Hematopoietic multipotent progenitor cell treated with erythropoietin and hydrocortisone succinate and interleukin-3 and kit ligand, for 6 days (in vitro differentiated cells): ENCODE measurements at places on chromosomes 4 and X.

DNA sequence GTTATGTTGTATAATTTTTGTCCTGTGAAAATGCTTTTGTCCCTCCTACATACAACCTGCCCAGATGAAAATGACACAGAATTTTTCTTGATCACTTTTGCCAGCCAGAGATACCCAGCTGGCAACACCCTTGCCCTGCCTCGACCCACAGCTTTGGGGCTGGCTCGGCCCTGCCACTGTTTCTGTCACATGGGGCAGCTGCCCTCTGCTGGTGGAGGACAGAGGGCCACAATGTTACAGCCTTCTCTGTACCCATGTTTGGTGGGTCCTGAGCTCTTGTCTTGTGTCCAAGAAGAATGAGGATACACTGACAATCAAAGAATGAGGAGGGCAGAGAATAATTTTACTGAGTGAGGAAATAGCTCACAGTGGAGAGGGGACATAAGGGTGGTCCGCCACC lies 31.1 kb downstream of the BMP15 start:
- peak; percentile 9 for DNase-seq

- DNase-seq, result no peak
These were observed 13.8 kb upstream of the STBD1 start for GRCh38 chr4:76292730-76293129.

DNA sequence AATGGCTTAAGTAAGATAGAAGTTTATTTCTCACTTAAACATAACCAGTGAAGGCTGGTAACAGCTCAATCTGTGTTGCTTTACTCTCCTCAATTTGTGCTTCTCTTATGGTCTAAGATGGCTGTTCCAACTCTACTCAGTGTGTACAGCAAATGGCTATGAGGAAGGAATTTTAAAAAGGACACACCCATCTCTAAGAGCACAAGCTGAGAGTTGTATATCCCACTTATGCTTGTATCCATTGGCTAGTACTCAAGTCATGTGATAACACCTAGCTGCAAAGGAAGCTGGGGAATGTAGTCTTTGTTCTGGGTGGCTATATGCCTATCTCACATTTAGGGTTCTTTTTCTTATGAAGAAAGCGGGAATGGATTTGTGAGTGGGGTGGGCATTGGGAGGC lies 63.3 kb downstream of the GPAT3 start:
- DNase-seq, result peak; percentile 78

GRCh38 chr4:140056015-140056414 lies 98.0 kb downstream of the MAML3 start:
- no peak for DNase-seq

DNA sequence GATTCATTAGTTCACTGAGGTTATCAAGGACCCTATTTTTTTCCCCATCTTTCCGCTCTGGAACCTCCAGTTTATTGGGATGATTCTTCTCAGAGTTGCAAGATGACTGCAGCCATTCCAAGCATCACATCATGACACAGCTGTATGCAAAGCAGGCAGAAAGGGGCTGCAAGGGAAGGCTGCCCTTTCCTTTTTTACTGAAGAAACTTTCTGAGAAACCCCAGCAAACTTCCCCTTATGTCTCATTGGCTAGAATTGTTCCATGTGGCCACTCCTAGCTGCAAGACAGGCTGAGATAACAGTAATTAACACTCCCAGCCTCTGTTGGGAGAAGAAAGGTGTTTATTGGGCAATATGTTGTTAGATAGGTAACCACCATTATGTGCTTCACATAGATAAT lies 102.6 kb downstream of the SATL1 start:
- DNase-seq, result no peak

- DNase-seq, result no peak
These were observed 92.7 kb downstream of the AR start for GRCh38 chrX:67636532-67636931.

DNA sequence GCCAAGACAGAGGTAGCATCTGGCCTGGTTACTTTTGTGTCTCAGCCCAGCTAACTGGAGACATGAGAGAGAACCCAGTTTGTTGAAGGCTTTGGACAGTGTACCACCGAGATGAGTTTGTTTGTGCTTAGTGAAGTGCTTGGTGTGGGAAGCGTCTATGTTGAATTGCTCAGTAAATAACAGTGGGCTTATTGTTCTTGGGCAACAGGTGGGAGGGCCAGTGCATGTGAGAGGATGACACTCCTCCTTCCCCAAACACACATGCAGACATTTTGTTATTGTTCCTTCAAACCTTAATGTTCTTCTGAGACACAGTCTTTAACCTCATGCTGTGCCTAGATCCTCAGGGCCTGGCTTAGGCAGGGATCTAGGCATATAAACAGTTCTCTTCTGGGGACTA lies 39.7 kb downstream of the MSN start:
- DNase-seq, result no peak

GRCh38 chrX:74449322-74449936 lies 28.1 kb downstream of the SLC16A2 start:
- no peak for DNase-seq

- no peak for DNase-seq
These were observed 29.1 kb upstream of the UTP14A start for GRCh38 chrX:129876771-129877305.

- DNase-seq, result no peak
These were observed 43.2 kb upstream of the PNPLA4 start for GRCh38 chrX:7970428-7970827.

GRCh38 chr4:22534374-22534773 lies 18.5 kb upstream of the ADGRA3 start:
- DNase-seq, result no peak

DNA sequence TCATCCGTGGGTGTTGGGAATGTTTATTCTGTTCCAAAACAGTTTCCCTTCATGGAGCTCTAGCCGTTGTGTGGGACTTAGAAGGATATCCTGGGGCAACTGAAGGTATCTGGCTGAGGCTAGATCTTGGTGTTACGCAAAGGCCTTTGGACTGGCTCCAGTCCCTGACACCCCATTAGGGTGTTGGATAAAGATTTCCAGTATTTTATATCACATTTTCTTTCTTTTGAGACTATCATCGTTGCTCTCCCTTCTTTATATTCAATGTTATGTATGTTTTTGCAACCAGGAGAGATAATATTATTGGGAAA lies 103.0 kb downstream of the TECRL start:
- DNase-seq, result no peak

GRCh38 chr4:2928242-2929176 lies 34.7 kb downstream of the NOP14 start:
- no peak for DNase-seq

DNA sequence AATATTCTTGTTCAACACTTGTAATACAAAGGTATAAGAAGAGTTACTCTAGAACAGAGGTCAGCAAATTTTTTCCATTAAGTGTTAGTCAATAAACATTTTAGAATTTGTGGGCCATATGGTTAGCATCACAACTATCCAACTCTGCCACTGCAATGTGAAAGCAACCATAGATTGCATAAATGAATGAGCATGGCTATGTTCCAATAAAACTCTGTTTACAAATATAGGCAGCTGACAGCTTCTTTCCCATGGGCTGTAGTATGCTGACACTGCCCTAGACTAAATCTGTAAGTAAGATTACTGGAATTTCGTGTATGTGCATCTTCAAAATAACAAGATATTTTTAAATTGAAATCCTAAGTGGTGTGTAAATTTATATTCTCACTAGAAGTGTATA lies 73.7 kb downstream of the GABRA2 start:
- DNase-seq, result no peak

DNA sequence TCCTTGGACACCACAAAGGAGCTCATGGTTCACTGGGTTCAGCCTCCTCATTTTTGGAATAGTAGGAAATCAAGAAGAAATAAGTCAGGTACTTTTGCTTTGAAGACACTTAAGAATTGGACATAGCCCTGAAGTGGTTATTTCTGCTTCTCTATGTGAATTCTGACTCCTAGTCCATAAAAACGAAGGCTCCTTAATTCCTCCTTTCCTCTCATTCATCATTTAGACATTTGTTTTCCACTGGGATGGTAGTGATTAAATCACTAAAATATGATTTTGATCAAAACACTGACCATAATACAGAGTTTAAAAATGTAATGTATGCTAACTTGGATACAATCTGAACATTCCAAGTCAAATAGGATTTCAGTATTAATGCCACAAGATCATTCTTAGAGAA lies 34.7 kb upstream of the CYP2U1 start:
- DNase-seq, result no peak

DNA sequence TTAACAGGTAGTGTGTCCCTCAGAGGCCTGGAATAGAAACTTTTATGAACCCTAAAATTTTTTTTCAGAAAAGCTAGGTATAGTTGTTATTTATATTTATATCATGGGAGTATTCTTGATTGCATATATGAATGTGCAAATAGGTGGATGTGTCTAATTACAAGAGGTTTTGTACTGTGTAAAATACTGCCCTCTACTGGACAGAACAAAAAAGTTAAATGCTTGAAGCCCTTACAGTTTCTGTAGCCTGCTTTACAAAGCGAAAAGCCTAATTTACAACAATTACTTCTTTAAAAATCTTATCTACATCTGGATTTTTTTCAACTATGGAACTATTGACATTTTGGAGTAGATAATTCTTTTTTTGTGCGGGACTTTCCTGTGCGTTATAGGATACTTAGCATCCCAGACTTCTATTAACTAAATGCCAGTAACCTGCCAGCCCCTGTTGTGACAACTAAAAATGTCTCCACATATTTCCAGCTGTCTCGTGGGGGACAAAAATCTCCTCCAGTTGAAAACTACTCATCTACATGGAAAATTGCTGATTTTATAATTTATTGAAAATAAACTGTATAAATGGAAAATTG lies 35.1 kb downstream of the ENPEP start:
- DNase-seq, result peak; percentile 86

DNA sequence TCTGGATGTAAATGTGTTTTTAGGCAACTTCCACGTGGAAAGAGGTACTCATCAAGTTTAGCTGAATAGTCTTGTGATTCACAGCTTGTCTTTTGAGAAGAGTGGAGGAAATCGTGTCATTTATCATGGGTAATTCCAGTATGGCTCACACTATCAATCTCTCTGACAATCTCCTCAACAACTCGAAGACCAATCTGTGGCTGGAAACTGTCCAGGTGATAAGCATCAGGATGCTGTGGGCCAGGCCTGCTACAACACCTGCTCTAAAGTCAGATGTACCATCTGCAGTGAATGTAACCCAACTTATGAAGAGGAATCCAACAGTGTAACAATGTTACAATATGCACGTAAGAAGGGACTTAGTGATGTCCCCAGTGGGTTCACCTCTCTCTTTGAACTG lies 132.1 kb upstream of the GK2 start:
- DNase-seq, result no peak

DNA sequence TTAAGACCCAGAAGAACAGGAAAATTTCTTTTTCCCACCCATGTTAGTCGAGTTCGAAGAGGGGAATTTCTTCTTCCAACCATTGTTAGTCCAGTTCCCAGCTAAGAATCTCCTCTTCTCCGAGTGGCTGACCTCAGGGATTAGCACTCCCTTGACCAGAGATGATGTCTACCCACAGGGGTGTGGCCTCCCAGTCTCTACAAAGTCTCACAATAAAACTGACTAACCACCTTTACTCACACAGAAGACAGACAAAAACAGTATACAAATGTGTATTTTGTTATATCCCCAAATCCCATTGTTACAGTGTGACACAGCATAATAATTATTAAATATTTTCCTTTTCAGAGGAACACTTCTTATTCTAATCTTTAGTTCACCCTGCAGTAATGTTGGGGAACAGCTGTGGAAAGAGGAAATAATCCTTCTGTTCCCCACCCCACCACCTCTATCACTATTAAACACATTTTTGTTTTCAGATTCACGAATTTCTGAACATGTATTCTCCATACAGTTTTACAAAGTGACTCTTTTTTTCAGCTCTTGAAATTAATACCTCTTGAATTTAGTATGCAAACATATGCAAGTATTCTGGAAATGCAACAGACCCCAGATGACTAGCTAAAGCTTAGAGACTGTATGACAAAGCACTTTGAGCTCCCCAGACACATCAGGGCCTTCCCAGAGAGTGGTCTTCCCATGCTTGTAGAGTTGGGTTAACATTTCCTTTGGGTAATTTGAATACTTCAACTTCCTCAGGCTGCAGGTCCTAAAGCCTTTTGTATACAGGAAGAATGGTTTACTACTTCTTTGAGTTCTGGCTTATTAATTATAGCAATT lies 62.5 kb upstream of the NFKB1 start:
- DNase-seq, result peak; percentile 18

- DNase-seq, result peak; percentile 95
These were observed at the start of gene ENOX2 for GRCh38 chrX:130902783-130903613. TSS of gene ENOX2 (minus strand) at chrX:130903209. CDS start at chrX:130703216, 199,993 bp downstream.

DNA sequence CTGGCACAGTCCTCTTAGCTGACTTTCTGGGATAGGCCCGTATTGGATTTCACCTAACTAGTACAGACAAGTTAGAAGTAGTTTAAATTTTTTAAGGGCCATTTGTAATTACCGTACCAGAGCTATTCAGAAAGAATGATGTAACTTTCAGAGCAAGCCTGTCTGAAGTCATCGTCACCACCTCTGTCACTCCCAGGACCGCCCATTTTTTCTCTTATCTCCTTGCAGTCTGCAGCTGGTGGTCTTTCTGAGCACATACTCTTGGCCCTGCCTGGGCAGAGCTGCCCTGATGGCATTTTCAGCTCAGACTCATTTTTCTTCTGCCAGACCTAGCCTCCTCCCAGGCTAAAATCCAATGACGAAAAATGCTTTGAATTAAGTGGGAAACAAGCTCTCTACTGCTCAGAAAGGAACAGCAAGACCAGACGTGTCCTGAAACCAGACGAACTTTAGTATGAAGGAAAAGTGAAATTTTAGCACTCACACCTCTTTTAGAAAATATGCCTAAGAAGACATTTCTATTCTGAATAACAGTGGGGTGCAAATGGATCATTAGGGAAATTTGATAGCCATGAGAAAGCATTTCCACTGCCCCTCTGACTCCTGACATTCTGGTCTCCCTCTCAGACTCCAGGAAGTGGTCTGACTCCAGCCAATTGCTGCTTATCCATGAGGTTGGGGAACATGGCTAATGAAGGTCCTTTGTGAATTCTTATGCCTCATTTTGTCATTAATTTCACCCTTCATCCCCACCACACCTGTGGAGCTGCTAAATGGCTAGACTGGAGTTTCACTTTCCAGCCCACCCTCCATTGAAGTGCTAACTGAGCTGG lies 162.4 kb upstream of the GYPA start:
- DNase-seq, result no peak

- peak; percentile 24 for DNase-seq
These were observed 478.9 kb downstream of the KCNIP4 start for GRCh38 chr4:21469438-21470300.

GRCh38 chr4:8544282-8544681 lies 35.9 kb upstream of the GPR78 start:
- DNase-seq, result no peak

- DNase-seq, result peak; percentile 77
These were observed 4.2 kb upstream of the TMSB4X start for GRCh38 chrX:12970691-12971202.

DNA sequence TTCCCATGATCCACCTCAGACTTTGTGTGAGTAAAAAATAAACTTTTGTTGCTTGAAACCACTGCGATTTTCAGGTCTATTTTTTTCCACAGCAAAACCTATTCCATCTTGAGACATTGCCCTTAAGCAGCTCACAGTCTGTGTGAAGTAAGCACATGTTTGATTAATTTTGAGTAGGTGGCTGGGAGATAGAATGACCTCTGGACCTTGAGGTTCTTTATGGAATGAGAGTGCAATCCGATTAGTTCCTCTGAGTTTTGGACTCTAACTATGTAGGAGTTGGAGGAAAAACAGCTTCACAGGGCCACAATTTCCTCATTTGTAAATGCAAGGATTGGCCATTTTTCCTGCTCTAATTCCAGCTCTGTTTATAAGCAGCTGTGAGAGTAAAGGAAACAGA lies 234.1 kb upstream of the IGFBP7 start:
- DNase-seq, result no peak
